ENCODE measurements at places on chromosomes 3 and 15.

- DNase-seq: no peak
Measured at GRCh38 chr3:186380622-186381380, 18.8 kb upstream of the DGKG start.

DNA sequence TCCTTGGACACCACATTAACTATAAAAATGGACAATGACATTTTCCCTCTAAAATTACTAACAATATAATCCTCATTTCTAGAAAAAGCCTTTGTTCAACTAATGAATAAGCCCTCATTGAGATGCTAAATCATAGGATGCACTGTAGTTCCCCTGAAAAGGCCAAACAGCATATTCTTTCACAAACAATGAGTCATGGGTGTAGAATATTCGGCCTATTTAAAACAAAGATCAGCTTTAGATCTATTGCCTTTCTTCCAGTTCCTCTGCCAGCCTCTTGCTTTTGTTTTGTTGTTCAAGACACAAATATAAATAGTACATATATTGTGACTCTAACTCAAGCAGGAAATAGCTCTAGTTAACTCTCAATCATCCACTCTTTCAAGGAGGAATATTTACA, 82.5 kb downstream of the ADAM10 start:
- DNase-seq: no peak

DNA sequence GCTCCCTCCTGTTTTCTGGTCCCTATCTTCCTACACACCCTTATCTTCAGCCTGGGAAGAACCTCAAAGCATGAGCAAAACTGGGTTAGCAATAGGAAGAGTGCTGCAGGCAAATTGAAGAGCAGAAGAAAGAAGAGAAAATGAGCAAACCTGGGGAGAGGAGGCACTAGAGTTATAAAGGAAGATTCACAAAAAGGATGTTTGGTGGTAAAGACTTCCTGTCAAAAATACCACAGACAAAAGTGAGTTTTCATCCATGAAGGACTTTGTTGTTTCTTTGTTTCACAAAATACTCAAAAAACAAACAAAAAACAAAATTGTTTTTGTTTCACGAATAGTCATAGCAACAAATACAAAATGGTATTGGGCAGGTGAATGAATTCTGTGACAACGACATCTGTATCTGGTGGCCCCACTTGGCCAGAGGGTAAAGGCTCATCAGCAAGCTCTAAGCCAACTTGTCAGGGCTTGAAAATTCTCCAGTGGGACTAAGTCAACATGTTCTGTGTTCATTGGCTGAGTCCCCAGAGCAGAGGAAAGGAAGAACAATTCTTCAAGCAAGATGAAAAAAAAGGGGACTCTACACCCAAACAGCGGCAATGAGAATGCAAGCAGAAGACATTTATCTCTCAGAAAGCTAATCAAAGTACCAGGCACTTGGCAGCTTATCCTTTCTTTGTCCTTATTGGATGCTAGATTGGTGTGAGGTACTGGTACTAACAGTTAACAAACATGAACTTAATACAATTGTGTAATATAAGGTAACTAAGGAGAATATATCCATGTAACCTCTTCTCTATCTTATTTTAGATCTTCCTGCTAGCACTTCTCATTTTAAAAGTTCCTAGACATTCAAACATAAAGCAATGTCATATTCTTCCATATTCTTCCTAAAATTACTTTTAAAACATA, 9.7 kb downstream of the ATP8B4 start:
- DNase-seq: no peak

DNA sequence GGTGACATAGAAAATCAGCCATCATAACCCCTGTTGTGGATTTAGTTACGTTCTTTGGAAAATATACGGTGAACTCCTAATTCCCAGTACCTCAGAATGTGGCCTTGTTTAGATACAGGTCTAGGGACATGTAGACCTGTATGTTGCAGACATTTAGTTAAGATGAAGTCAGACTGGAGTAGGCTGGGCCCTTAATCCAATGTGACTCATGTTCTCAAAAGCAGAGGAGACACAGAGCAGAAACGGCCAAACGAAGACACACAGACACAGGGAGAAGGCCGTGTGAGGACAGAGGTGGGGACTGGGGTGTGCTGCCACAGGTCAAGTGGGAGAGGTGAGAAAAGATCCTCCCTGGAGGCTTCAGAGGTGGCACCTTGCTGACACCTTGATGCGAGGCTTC, 119.0 kb upstream of the PROK2 start:
- no peak for DNase-seq

DNA sequence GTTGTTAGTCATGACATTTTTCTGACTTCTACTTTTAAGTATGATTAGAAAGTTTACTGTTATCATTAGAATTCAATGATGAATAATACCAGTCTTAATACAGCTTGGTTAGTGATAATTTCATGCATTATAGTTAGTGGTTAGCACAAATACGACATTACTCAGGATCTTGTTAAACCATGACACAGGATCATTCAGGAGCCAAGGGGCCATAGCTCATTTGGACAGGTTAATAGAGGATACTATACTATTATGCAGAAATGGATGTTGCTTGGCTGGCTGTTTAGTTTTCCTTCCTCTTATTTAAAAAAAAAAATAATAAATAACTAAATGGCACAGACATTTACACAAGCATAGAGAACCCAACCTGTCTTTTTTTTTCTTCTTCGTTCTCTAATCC, 55.5 kb downstream of the NSUN3 start:
- DNase-seq: no peak

GRCh38 chr3:33037471-33037870, 59.5 kb downstream of the GLB1 start:
- DNase-seq: no peak

DNA sequence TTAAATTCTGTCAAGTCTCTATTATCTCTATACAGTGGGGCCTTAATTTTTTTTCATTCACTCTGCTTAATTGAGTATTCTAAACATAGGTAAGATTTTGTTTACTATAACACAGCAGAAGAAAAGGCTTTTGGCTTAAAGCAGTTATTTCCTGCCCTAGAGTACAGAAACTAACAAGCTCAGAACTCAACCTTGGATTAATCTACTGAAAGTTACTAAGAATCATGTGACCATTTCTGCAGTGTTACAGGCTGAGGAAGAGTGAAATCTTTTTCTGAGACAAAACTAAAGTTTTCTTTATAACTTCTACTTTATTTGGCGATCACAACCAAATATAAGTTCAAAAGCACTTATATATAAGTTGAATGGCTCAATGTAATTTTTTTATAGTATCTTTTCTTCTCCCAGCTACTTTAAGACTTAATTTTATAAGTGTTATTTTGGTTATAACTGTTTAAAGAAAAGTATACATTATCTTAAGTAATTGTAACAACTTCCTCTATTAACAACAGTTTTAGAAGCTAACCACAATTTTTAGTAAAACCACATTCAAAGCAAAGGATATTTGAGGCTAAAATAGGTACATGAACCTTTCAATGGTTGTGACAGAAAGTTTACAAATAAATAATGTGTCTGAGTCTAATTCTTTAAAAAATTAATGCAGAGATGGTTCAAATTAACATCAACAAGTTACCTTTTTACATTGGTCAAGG, 240.6 kb upstream of the NAALADL2 start:
- no peak for DNase-seq

DNA sequence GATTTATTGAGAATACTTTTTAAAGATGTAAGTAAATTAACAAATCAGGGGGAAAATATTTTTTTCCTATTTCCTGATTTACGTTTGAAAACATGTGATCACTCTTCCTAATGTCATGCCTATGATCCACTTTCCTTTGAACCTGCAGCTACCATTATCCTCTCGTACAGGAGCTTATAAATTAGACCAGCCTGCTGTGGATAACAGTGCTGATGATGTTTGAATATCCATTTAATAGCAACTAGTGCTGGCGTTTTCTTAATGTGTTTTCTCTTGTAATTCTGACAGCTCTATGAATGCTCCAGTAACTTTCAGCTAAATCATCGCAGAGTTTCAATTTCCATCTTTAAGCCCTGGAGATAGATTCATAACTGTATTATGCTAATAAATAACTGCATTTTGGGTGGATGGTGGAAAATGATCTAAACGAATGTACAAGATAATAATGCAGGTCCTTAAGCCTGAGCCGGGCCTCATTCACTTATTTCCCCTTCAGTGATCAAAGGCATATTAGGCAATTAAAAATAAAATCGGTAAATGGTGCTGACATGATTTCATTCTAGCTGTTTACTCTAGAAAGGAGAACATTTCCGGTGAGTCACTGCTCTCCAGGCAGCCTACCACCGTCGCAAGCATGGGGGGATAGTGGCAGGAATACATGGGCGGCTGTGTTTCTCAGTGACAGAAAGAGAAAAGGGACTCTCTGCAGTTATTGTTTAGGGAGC, 58.5 kb upstream of the SLC24A5 start:
- no peak for DNase-seq

DNA sequence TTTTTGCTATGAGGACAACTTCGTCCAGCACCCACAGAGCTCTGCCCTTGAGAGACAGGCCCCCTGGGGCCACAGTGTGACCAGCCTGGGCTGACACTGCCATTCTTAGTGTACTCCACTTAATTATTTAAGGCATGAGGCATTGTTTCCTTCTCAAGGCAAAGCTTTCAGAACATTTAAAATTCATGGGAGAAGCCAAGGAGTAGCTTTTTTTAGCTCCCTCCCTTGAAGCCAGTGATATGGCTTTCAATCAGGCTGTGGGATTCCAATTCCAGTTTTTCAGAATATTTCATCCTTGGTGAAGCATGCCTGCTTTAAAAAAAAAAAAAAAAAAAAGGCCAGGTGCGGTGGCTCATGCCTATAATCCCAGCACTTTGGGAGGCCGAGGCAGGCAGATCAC, 21.3 kb downstream of the HOMER2 start:
- DNase-seq: no peak

DNA sequence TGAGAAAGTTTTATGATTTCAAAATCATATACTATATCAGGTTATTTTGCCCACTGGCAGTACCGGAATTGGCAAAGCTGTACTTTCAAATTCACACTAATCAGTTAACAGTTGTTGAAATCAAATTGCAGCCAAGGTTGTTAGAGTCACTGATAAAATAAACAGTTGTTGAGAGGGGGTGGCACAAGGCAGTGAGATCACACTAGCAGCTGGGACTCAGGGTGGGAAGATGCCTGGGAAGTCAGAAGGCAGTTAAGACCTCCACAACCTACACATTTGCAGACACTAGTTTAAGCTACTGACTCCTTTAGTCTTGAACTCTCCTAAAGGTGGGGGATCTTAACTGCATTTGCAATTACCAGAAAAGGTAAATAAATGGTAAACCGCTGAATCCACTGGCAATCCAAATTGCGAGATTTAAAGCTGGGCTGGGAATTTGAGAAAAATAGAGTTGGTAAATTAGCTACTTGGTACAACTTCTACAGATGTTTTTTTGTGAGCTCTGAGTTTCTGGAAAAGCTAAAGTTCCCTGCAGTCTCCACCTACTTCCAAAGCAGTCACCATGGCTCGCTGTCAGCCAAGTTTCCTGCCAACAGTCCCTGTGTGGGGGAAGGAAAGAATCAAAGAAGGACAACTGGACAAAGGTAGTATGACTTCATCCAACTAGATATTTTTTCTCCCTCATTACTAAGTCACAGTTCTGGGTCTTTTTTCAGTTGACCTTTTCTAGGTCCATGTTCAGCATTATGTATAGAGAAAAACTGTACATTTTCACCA, 105.7 kb downstream of the ZNF385D start:
- DNase-seq: no peak

DNA sequence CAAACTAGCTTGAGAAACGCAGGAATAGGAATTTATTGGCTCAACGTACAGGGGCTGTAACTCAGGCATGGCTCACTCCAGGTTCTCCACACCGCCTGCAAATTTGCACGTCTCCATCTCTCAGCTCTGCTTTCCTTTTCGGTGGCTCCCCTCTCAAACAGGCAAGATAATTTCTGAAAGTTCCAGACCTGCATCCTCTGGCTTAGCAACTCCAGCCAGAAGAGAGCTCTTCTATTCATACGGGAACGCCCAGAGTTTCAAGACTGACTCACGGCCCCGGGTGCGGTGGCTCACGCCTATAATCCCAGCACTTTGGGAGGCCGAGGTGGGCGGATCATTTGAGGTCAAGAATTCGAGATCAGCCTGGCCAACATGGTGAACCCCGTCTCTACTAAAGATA, 139.7 kb upstream of the BNIP2 start:
- no peak for DNase-seq

DNA sequence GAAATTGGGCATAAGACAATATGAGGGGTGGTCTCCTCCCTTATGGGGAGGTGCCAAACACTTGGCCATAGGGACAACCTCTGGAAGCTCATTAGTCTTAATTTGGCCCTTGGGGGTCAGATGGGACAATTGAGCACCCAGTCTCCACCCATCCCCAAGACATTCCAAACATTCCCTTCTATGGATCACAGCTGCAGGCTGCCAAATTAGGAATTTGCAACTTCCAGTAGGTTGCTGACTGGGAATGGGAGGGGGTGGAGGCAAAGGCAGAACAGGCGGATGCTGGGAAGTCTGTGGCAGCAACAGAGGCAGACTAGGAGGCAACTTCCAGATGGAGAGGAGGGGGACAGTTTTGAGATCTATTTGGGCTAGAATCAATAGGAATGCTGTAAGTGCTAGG, 1.4 kb upstream of the PDHB start:
- no peak for DNase-seq

- no peak for DNase-seq
Measured at GRCh38 chr3:27360113-27361078, 8.8 kb downstream of the NEK10 start.

DNA sequence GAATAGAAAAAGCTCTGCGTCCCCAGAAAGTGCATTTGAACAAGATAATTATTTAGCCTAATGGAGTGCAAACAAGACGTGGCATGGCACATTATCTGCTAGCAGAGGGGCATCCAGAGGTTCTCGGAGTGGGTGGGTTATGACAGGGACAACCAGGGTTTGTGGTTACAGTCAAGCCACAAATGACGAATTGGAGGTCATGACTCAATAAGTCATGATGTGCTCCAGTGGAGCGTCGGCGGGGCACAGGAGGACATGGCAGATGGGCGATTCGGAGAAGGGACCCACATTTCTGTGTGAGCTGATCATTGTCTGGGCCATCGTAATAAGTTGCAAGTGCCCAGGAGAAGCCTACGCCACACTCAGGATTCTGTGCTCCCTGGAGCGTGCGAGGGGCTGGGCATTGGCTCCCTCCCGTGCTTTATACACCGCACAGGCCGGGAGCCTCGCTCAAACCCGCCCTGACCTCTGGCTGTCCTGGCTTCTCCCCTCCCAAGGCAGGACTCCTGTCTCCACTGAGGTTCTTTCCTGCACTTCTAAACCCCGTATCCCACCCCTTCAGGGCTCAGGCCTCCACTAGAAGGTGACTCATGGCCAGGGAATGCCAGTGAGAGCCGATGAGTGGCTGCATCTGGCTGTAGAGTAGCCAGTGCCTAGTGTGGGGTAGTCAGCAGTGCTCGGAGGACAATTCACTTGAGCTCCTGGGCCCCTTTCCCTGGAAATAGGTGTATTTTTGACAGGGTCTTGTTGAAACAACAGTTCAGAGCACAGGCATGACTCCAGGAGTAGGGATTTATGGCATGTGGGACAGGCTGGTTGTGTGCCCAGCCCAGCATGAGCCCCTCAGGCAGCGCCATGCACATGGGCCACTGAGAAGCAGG, 67.4 kb downstream of the GRIP2 start:
- no peak for DNase-seq

- DNase-seq: no peak
Measured at GRCh38 chr3:113664523-113665094, 31.8 kb downstream of the USF3 start.
